Trophoblast cell (in vitro differentiated cells and primary cell): ENCODE measurements at places on chromosomes 3 and 15.

GRCh38 chr3:25964141-25964540, 174.3 kb downstream of the OXSM start:
- no peak for DNase-seq

DNA sequence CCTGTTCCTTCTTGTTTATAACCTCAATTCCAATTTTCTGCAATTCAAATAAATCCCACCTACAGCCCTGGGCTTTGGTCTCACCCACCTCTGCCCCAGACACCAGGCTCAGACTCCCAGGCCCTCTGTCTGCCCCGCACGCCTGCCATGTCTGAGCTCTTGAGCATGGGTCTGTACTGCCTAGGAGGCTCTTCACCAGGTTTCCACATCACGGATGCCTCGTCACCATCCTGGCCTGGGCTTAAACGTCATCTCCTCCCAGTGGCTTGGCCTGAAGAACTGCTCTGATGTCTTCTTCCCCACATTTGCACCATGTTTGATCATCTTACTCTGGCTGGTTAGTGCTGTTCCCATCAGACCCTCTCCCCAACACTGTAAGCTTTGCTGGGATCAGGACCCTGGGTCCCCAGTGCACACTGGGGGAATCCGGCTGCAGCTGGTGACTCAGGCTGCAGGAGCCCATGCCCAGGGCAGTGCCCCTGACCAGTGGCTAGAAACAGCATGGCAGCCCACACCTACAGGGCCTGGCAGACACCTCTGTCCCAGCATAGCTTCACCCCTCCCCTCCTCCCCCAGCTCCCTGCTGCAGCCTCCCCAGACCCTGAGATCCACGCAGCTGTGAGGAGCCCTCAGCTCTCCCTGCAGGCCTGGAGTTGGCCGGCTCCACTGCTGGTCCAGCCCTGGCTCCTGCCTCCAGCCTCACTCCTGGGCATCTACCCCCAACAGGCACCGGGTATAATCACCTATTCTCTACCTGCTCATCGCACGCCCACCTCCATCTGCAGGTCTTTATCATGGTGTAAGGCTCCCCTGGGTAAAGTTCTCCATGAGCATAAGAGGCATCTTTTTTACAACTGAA, 162.8 kb upstream of the NSMCE3 start:
- no peak for DNase-seq

- DNase-seq = peak; percentile 3
Measured at GRCh38 chr15:89785064-89785773, 9.1 kb downstream of the MESP2 start.

- no peak for DNase-seq
Measured at GRCh38 chr3:188571531-188572095, 417.7 kb downstream of the LPP start.

- no peak for DNase-seq
Measured at GRCh38 chr3:127132876-127133275, 60.1 kb upstream of the PRR23E start.

DNA sequence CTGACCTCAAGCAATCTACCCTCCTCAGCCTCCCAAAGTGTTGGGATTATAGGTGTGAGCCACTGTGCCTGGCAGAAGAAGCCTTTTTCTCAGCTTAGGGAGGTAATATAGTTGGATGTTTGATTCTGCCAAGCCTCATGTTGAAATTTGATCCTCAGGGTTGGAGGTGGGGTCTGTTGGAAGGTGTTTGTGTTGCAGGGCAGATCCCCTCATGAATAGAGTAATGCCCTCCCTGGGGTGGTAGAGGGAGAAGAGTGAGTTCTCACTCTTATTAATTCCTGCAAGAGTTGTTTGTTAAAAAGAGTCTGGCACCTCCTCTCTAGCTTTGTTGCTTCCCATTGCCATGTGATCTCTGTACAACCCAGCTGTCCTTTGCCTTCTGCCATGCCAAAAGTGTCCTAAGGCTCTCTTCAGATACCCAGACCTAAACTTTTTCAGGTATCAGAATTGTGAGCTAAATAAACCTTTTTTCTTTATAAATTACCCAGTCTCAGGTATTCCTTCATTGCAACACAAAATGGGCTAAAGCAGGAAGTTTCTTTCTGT, 16.4 kb downstream of the NECTIN3 start:
- DNase-seq = no peak
